Inflammatory macrophage treated with lipopolysaccharide for 4 hours (primary cell): ENCODE measurements at places on chromosomes 13 and 19.

DNA sequence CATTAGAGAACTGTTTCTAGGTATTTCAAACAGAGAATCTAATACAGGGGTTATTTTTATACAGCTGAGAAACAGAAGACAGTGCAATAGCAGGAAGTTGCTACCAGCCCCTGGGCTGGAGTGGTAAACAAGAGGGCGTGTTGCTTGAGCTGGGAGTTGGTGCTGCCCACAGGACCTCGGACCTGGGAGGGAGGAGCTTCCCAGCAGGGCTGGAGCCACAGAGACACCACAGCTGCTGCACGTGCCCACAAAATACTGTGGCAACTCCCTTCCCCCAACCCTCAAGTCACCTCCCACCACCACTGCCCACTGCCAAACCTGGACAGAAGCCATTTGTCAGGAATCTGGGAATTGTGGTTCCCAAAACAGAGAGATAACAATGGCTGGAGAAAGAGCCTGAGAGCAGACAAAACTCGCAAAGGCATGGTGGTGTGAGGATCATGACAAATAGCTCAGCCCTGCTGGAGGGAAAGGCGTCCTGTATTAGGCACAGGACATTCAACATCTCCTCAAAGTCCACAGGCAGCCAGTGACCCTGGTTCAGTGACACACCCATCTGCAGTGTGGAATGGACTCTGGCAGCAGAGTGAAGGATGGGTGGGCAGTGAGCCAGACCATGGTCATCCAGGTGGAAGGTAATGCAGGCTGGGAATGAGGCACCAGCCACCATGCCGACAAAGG lies 57.2 kb downstream of the SPATA13 start:
- DNase-seq, result peak; percentile 50

DNA sequence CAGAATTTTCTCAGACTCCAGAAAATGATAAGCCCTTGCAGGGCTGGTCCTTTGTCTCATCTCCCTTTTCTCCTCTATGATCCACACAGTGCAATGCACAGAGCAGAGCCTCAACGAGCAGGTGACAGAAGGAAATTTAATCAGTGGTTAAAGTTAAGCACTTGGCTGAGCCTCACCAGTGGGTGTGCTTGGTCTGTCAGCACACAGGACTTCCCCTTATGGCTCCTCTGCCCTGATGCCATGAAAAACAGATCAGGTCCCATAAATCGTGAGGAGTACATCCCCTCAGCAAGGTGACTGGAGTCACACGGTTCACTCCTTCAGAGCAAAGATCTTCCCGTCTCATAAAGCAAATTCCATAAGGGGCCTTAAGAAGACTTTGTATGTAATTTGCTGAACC lies 818.2 kb downstream of the UQCRFS1 start:
- DNase-seq, result no peak

GRCh38 chr13:45828256-45828968 lies 23.1 kb downstream of the SIAH3 start:
- peak; percentile 26 for DNase-seq

- DNase-seq, result no peak
These were observed 16.2 kb downstream of the MCF2L start for GRCh38 chr13:112984954-112985802.

GRCh38 chr13:99465454-99465853 lies 35.8 kb upstream of the TM9SF2 start:
- DNase-seq, result no peak

GRCh38 chr19:46474211-46474610 lies 2.8 kb upstream of the PNMA8A start:
- no peak for DNase-seq

DNA sequence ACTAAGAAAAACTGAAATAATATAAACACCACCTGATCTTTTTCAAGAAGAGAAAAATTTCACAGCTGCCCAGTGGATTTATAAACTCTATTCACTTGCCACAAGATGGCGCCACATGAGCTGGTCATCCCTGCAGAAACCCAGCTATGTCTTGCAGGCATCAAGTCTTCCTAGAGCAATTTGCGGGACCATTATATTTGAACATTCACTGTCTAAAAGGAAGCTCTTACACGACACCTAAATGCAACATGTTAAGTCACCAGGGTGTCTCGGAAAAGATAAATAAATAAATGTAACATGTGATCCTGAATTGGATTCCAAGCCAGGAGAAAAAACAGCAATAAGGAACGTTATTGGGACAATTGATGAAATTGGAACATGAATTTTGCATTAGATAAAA lies 20.3 kb upstream of the AKT2 start:
- peak; percentile 83 for DNase-seq

DNA sequence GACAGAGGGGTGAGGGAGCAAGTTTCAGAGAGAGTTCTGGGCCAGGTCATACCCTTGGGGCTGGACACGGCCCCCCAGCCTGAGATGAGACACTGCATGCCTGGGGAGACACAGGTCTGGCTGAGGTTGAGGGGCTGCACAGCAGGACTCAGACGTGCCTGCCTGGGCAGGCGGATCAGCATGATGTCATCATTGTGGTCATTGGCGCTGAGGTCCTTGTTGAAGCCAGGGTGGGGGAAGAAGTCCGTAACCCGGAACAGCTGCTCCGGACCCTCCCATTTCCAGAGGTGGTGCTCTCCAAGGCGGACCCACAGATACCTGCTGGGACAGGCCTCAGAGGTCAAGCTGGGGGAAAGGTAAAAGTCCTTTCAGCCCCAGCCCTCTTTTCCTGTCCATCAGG lies 5.0 kb upstream of the KLK8 start:
- DNase-seq, result no peak

DNA sequence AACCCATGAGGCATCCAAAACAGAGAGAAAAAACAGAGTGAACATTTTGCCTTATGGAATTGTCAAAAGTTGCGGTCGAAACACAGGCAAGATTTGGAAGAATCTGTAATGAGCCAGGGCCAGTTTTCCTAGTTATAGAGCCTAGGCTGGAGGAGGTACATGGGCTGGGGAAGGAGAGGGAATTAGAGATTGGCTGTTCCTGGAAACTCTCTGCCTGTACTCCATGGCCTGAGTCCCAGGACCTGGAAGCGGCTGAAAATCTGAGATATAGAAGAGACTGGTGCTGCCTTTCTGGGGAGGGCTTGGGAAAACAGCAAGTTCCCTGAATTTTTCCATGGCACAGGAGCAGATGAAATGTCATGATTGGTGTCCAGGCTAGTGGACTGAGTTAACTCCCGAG lies 122.8 kb upstream of the KLF12 start:
- DNase-seq, result no peak

DNA sequence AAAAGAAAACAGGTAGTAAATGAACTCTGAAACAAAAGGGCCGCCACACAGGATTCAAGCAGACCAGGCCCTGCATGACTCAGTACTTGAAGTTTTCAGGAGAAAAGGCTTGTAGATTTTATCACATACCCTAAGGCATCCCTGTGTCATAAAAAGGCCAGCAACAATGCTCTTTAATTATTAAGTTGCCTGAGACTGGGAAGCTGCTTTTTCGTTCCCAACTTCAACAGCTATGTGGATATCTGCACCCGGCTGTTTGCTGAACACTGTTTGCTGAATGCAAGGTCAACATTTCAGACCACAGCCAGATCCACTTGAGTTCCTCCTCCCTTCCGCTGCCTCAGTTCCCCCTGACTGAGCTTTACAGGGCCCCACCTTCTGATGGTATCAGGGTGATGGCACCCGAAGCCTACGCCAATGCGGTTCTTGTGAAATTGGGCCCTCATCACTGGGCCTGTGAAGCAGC lies 6.1 kb upstream of the ECH1 start:
- DNase-seq, result no peak

GRCh38 chr19:55157064-55157908 lies at the start of gene TNNI3:
TNNI3 (minus strand) TSS chr19:55157732; CDS start chr19:55157589, 143 bp downstream.
- DNase-seq, result no peak

DNA sequence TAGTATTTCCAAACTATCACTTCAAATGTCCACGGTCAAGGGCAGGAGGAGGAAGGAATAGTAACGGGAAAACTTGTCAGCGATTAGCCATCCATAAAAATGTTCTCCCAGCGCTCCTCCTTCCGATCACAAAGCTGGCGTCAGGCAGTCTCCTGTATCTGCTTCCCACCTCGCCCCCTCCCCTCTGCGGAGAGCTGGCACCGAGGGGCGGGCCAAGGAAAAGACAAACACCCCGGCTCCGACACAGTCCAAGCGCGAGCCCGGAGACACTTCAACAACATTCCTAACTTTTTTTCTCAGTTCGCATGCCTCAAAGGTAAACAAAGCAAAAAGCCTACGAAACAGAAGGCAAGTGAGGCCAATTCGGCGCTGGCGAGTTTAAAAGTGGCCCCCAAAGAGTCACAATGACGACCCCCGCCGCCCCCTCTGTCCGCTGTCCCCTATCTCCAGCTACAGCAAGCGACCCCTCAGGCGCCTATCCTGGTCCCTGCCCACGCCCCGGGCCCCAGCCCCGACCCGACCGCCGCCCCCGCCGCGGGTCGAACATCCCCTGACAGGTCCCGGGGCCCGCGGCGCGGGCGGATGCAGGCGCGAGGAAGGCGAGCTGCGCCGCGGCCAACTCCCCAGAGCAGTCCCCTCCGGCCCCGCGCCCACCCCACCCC lies 736 bp downstream of the SMAD9 start:
- no peak for DNase-seq

DNA sequence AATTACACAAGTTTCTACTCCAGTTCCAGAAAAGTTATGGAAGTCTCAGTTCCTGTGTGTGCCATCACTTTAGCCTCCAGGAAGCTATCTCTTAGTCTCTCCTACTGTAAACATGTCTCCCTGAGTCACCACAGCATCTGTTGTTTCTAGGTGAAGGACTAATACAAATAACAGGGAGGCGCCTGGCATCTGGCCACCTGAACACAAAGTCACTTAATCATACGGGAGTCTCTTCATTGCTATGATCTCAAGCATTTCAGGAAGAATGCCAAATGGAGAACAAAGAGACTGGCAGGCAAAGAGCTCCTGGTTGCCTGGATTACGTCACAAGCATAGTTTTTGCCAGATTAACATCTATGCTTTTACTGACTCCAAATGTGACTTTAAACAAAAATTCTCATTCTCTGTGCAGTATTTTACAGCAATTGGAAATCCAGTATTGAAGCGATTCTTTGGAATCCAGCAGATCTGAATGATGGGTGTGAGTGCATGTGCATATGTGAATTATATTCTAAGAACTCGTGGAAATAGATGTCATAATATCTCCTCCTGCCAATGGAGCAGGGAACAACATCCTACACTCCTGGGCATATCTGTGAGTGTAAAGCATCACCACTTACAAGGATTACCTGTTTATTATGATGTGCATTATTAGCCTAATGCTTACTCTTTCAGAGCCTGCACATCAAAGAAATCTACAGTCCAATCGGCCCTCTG lies 572.8 kb downstream of the PCDH9 start:
- no peak for DNase-seq

GRCh38 chr13:63425131-63425530 lies 2009.5 kb upstream of the PCDH20 start:
- no peak for DNase-seq

DNA sequence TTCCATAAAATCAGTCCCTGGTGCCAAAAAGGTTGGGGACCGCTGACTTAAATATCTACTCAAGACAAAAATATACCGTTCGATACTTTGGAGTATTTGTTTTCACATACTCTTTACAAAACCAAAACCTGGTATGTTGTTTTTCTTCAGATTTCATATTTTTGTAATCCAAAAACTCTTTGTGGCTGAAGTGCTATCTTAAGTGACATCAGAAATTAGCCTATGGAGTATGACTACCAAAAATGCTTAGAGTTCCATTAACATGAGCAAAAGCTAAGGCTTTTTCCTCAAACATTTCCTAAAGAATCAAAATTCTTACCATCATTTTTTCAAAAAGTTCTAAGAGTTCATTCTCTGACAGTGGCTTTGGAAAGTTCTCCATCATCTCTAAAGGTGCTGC lies 52.0 kb downstream of the DIAPH3 start:
- DNase-seq, result no peak

DNA sequence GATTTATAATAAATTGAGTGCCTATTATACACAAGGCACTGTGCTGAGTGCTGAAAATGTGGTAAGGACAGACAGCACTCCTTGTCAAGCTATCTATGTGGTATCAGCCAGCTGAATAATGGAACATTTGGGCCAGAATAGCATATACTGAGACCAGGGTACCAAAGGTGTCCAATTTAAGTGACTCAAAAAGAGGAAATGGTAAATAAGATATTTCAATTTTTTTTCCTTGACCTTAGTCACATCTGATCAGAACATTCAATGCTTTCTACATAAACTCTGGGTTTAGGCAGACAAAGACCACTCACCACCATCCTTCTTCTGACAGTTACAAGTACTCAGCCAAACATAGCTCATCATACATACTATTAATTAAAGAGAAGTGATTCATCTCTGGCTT lies 43.2 kb downstream of the RCBTB2 start:
- DNase-seq, result no peak

- DNase-seq, result no peak
These were observed 523.9 kb upstream of the PCDH9 start for GRCh38 chr13:67754012-67754411.
